Common myeloid progenitor, CD34-positive (primary cell): ENCODE measurements at places on chromosomes 3 and 15.

GRCh38 chr3:100486808-100487207 is 5.6 kb upstream of the TMEM45A start:
- DNase-seq: no peak

GRCh38 chr3:96201463-96201862 is 612.9 kb upstream of the EPHA6 start:
- DNase-seq: no peak

- no peak for DNase-seq
Observed at GRCh38 chr15:35549567-35549966, 3.6 kb upstream of the DPH6 start.

- no peak for DNase-seq
Observed at GRCh38 chr15:37107071-37107743, 6.9 kb upstream of the MEIS2 start.

DNA sequence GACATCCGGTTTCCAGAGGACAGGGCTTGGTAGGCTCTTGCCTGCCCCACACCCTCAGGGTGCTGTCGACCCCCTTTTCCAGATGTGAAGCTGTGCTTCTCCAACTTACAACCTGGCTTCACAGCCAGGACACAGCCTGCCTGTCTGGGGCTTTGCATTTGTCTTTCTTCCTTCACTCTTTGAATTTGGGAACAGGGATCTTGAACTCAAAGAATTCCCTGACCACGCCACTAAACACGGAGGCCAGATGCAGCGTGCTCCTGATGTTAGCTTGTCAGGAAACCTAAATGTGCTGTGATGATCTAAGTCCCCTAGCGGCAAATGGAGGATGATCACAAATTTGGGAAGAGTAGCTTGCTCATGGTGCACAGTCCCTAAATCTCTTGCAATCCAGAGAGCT is 244.8 kb upstream of the RGMA start:
- peak; percentile 15 for DNase-seq

GRCh38 chr15:58462547-58462946 is 30.8 kb downstream of the LIPC start:
- DNase-seq: no peak

DNA sequence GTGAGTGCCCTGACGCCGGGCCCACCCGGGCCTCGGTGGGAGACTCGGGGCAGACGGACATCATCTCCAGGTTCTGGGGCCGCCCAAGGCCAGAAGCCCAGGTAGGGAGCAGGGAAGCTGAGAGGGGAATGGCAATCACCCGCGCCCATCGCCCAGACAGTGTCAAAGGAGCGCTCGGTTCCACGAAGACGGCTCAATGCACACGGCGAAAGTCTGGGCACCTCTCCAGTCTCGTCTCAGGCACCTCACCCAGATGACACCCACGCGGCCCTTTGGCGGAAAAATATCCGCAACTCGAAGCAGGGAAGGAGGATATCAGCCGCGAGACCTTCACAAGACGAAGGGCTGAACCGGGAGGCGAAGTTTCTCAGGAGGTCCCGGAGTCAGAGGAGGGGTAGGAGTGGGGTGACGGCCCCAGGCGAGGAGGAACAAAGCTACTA is 916 bp downstream of the IL17RD start:
- peak; percentile 55 for DNase-seq

DNA sequence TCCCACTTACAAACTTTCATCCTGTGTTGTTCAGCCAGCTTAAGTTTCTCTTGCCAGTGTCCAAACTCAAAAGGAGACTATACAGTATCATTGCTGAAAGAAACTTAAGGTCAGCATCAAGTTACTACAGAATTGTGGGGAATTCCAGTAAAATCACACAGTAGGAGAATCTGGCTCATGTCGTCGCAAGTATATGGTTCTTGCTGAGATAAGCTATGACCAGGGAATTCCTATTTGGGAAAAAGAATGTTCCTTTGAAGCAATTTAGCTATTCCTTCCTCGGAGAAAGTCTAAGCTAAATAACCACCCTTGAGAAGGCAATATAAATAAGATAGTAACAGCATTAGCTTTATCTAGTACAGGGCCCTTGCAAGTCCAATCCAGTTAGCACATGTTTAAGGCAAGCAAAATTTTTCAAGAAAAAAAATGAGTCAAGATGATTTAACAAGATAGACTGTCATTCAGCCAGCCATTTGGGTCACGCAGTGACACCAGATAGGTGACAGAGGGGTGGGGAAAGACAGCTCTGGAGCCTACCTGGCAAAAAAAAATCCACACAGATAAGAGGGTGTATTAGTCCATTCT is 78.2 kb upstream of the THBS1 start:
- no peak for DNase-seq

DNA sequence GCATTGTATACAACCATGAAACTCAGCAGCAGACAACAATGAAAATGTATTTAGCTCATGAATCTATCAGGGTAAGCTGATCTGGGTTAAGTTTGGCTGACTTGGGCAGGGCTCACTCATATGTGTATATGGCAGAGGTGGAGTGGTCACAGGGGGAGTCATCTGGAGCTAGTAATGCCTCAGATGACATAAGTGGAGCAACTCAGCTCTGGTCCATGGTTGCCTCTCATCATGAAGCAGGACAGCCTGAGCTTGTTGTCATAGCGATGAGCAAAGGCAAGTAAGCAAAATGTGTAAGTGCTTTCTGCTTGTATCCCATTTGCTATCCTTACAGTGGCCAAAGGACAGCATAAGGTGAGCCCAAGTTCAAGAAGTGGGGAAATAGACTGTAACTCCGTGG is 64.5 kb downstream of the ALCAM start:
- no peak for DNase-seq

GRCh38 chr3:14007006-14007405 is 117.7 kb downstream of the CHCHD4 start:
- no peak for DNase-seq

- DNase-seq: peak; percentile 80
Observed at GRCh38 chr3:57596495-57597126, 533 bp downstream of the ARF4 start.

- DNase-seq: no peak
Observed at GRCh38 chr15:61500951-61501620, 272.0 kb upstream of the RORA start.

- no peak for DNase-seq
Observed at GRCh38 chr3:28462866-28463265, 114.2 kb upstream of the AZI2 start.

- peak; percentile 25 for DNase-seq
Observed at GRCh38 chr3:33149342-33149741, 35.5 kb downstream of the CRTAP start.

DNA sequence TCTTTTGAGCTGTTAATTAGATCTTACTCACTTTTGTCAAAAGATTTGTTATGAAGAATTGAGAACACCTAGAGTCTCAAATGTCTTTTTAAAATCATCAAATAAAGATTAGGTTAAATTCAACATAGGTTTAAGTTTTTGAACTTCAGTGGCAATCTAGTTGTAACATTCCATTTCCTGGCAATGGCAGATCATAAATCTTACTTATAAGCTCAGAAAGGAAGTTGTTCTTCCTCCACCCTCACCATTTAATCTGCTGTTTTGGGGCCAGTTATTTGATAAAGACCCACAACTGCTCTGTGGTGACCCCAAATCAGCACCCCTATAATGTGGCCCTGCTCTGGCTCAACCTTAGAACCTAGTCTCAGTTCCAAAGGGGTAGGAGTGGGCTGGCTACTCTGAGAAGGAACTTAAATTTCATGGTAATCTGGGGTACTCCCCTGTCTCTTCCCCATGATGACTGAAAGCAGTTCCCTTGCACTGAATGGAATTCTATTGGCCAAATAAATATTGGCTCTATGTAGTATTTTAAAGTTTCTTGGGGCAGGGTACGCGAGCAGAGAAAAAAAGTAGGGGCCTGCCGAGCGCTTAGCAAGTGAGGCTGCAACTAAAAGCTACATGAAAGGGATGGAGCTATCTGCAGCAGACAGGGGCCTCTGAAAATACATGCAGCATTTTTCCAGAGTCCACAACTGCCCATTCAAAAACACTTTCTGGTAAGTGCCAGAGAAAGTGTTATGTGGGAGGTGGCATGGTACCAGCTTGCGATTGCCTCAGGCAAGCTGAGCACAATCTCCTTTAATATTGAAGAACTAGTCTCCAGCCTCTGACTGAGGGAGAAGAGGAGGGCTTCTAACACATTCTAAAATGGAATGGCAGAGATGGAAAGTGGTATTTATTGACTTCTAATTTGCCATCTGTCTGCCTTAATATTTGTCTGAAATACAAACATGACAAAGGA is 103.6 kb upstream of the RASGRP1 start:
- peak; percentile 83 for DNase-seq

- no peak for DNase-seq
Observed at GRCh38 chr3:136120373-136121348, 75.5 kb downstream of the MSL2 start.

DNA sequence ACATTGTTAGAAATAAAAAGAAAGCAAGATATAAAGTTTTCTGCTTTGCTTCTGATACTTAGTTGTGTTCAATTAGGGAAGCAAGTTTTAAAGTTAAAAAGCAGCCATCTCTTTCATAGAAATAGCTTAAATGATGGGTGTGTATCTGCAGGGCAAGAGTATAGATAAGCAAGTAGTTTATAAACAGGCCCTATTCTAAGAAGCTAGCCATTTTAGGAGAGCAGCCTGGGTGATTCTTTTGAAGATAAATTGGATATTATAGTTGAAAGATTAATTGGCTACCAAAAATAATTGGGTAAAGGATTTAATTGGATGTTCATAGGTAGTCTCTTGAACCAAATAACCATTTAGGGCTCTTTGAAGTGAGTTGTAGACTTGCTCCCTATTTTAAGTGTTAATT is 5.6 kb downstream of the EIF3J start:
- DNase-seq: no peak

- no peak for DNase-seq
Observed at GRCh38 chr3:190595807-190596206, 81.9 kb downstream of the IL1RAP start.

GRCh38 chr3:156615592-156616173 is 58.7 kb upstream of the TIPARP start:
- no peak for DNase-seq
